ENCODE measurements at places on chromosomes 11 and 22.

- no peak for DNase-seq
Observed at GRCh38 chr11:2090172-2091111, 48.7 kb downstream of the IGF2 start.

DNA sequence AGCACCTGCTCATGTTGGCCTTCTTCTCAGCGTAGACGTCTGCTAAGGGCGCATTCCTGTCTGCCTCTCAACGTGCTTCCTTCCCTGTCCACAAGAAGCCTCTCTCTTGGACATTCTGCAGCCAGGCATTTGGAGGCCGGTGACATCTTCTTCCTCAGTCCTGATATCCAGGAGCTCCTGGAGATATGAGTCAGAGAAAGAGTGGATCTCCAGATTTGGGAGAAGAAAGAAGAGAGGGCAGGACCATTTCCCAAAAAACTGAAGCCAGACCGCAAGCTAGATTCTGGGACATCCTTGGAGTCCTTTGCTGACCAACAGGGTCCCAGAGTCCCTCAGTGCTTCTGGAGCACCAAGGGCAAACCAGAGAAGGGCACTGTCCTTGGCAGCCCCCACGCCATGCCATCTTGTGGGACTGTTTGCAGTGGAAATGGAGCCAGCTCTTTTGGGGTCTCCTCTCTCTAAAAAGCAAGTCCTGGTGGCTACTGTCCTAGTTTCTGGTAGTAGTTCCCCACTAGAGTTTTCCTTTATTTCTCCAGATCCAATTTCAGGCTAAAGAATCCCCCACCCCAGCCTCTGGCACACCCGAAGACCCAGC is 36.1 kb upstream of the SYT13 start:
- no peak for DNase-seq

- no peak for DNase-seq
Observed at GRCh38 chr11:8373519-8374432, 110.1 kb upstream of the LMO1 start.

- no peak for DNase-seq
Observed at GRCh38 chr22:49929211-49929979, 11.0 kb downstream of the CRELD2 start.

GRCh38 chr22:27540656-27541396 is 260.7 kb downstream of the MN1 start:
- no peak for DNase-seq

GRCh38 chr11:35735411-35735810 is 72.8 kb downstream of the TRIM44 start:
- DNase-seq: no peak

GRCh38 chr11:133966921-133967598 is 10.3 kb upstream of the IGSF9B start:
- DNase-seq: no peak

DNA sequence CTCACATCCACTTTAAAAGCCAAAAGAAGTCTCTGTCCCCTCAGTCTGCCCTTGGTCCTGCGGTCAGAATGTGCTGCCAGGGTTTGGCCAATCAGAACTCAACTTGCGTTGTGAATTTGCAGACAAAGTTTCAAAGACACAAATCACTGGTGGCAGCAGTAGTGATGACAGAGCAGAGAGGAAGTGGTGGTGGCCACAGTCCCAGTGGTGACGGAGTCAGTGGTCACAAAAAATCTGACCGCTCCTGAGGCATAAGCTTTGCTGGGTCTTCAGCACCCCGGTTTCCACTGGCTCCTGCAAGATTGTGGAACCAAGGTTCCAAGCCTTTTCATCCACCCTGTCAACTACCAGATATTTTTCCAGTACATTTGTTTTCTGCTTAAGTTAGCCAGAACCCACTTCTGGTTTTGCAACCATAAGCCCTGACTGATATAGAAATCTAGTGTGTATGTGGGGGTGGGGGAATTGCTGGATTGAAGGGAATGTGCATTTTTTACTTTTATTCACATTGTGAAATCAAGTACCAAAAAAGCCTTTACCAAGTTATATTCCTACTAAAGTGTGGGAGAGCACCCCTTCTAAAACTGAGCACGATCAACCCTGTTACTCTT is 112.3 kb downstream of the TMPRSS5 start:
- DNase-seq: no peak

DNA sequence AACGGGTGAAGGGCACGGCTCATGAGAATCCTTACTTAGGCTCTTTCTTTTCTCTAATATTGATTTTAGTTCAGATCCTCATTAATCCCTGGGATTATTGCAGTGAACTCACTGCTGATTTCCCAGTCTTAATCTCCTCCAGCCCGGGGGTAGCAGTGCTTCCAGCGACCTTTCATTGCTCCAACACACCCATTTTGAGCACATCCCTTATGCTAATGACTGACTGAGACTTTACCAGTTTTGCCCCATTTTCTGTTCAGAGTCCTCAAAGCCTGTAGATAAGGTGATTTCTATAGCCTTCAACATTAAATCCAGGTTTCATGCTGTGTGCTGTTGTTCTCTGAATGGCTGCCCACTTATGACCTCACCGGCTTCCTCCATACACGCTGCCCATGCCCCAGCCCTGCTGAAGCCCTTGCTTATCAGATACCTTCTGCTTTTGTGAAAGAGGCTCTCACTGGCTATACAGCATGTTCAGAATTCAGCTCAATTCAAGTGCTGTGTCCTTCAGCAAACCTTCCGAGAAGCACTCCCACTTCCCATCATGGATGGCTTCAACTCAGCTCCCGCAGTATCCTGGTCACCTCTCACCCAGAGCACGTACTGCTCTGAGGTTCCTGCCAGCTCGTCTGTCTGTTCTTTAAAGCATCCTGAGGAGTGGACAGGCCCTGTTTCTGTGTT is 49.0 kb downstream of the PPFIA1 start:
- DNase-seq: no peak

- no peak for DNase-seq
Observed at GRCh38 chr22:24413271-24413670, 14.1 kb upstream of the ADORA2A start.

GRCh38 chr22:22123118-22123959 is 121.2 kb upstream of the VPREB1 start:
- no peak for DNase-seq

- no peak for DNase-seq
Observed at GRCh38 chr11:65891219-65892136, 1.0 kb downstream of the CCDC85B start.

GRCh38 chr11:130157101-130157500 is 2.5 kb upstream of the ST14 start:
- DNase-seq: no peak

DNA sequence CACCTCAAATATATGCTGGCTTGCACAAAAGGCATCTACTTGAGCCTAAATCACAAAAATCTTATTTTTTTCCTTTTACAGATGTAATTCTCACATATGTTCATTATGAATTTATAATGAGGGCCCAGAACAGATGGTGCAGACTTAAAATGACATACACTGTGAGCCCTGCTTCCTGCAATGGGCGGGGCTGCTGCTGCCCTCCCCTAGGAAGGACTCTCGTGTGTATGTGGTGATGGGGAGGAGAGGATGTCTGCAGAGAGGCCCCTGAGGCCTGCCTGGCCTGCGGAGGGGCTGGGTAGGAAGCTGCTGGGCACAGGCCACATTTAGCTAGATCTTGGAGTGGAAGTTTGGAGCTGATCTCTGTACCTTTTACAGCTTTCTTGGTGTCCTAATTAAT is 233.4 kb upstream of the KIRREL3 start:
- DNase-seq: no peak

DNA sequence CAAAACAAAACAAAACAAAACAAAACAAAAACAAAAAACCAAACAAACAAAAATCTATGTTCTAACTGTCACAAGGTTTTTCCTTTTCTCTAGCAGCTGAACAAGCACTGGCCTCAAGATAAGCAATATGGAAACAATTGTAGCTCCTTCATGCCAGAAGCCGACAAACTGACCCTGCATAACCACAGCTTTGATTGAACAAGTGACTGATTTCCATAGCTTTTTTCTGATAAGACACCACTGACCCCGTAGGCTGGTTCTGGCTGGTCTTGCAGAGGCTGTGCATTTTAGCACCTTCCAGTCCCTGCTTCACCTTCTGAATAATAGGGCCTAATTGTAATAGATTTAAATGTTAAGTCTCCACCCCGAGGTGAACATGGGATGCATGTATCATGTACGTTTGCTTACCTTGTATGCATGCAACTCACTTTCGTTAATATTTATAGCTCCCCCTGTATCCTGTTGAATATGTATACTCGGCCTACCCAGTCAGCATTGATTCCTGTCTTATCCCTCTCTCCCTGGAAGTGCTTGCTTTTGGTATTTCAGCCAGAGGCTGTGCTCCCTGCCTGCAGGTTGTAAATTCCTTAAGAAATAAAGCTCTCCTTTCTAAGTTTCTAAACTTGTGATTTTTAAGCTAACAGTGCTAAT is 49.6 kb downstream of the CNTF start:
- DNase-seq: no peak

DNA sequence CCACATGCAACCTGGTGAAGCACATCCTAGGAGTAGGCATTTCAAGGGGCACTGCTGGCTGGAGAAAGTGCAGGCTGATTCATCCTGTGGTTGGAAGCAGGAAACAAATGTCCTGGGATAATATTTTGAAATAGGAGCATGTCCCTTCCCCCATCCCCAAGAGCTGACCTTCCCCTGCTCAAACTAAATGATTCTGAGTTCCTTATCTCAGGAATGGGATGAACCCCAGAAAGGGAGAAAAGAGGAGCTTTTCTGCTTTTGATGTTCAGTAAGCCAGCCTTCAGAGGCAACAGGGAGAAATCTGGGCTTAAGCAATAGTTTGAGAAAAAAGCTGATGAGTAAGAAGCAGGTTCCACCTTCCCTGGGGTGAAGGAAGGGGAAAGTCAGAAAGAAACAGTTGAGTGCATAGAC is 19.5 kb upstream of the SPON1 start:
- no peak for DNase-seq

- DNase-seq: peak; percentile 52
Observed at GRCh38 chr11:122523846-122524805, 131.4 kb upstream of the UBASH3B start.

GRCh38 chr11:29527391-29527936 is 489.4 kb downstream of the KCNA4 start:
- no peak for DNase-seq

GRCh38 chr22:18110954-18111758 is 547 bp downstream of the TUBA8 start:
- DNase-seq: no peak

DNA sequence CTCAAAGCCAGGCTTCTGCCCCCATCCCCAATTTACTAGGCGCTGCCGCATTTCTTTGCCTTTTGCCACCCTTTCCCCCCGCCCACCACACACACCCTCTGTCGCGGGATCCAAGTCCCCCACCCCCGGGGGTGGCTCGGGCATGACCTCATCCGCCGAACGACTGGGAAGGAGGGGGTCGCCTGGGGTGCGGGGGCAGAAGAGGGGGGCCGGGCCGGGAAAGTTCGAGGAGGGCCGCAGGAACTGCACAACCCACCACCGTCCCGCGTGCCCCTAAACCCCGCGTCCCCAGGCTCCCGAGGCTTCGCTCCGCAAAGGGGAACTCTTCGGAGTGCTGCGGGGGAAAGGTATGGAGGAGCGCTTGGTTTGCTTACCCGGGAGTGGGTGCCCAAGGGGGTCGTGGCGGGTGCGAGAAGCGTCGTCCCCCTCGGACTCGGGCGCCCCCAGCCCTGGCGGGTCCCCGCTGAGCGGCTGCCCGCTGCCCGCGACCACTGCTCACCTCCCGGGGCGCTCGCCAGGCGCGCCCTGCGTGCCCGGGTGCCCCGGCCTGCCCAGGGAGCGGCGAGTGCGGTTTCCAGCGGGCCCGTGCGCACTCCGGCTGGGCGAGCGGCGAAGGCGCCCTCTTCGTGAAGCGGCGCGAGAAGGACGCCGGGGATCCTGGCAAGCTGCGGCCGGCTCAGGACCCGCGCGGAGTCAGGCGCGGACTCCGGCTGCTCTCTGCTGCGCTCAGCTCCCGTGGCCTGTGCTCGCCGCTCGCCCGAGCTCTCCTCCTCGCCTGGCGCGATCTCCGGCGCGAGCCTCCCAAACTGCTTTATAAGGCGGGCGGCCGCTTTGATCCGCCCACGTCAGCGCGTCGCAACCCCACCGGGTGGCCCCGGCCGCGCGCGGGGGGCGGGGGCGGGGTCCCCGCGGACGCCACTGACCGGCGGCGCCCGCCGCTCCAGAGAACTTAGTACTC is 4.0 kb upstream of the WNT11 start:
- peak; percentile 83 for DNase-seq

GRCh38 chr11:23674866-23675265 is 814.6 kb upstream of the CCDC179 start:
- no peak for DNase-seq

- peak; percentile 13 for DNase-seq
Observed at GRCh38 chr22:34950489-34950888, 115.5 kb upstream of the ISX start.

- no peak for DNase-seq
Observed at GRCh38 chr11:14774721-14775120, 117.3 kb downstream of the CYP2R1 start.

DNA sequence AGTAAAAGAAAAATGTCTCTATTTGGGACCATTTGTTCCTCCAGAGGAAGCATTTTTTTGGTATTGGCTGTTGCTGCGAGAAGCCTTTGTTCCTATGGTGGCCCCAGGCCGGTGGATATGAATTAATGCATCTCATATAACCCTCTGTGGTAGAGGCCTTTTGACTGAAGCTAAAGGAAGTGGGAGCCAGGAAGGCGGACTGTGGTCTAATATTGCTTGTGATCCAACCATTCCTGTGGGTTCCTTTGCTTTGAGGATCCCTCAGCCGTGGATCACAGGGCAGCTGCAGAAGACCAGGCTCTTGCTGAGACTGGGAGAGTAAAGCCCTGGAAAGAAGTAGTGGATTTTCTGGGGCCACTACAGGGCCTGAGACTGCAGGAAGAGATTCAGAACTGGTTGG is 68.3 kb upstream of the NAV2 start:
- DNase-seq: no peak

- DNase-seq: no peak
Observed at GRCh38 chr22:22692707-22693530, 48.5 kb downstream of the GGTLC2 start.

GRCh38 chr11:107689317-107690202 is 22.3 kb downstream of the SLN start:
- DNase-seq: peak; percentile 80

- no peak for DNase-seq
Observed at GRCh38 chr11:10511181-10511621, 29.8 kb downstream of the RNF141 start.

DNA sequence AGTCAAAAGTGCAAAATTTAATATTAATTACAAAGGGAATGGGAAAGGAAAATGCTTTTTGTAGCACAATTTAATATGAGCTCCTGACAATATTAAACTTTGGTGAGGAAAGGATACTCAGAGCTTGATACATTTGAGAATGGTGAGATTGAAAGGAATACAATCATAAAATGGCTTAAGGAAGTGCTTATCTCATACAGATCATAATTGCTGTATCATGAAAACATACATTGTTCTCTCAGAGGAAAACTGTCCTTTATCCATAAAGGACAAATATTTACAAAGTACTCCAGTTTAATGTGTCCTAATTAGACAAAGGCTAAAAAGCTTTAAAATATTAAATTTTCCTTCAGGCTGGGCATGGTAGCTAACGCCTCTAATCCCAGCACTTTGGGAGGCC is 260.4 kb downstream of the TMEM135 start:
- DNase-seq: no peak
